ENCODE measurements at places on chromosomes 4 and X. TPM values are rescaled to one million over a fixed set of nuclear protein-coding genes. Genes with fewer than 3 reads are reported as not detected.

The PLP1 gene
- total RNA-seq: 0.20 TPM

The SLC25A53 gene
- 5.7 TPM for total RNA-seq

The RRH gene
- 0.29 TPM for total RNA-seq

The FRMD7 gene
- not detected for total RNA-seq

DNA sequence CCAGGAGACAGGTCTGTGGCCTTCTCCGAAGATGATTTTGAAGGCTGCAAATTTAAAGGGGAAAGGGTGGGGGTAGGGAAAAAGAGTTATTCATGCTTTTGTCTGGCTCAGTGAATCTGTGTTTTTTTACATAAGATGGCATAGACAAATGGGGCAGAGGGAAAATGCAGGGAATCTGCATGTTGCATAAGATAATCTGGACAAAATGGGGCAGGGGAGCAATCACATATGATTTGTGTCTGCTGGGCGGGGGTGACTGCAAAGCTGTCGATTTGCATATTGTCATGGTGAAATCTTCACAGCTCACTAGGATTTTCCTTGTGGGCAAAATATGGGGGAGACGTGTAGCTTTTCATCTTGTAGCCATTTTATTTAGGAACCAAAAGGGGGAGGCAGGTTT is 29.4 kb upstream of the GYG2 start:
- H3K4me1 ChIP-seq: peaks cover 2% of the 10 kb centered on the region
- no peak for DNase-seq
- no peak overlapping the region for H3K4me3 ChIP-seq
- no peaks in the 10 kb centered on the region for H3K27me3 ChIP-seq
- no peak overlapping the region for H3K27ac ChIP-seq

GRCh38 chr4:82293304-82293703 is 80.5 kb downstream of the HNRNPD start:
- H3K36me3 ChIP-seq: no peaks in the 10 kb centered on the region
- H3K27me3 ChIP-seq: no peaks in the 10 kb centered on the region
- no peak overlapping the region for H3K4me3 ChIP-seq
- no peaks in the 10 kb centered on the region for H3K4me1 ChIP-seq

The AREG gene
- not detected for total RNA-seq

GRCh38 chr4:90186229-90186628 is 59.0 kb downstream of the CCSER1 start:
- no peak for DNase-seq
- H3K4me3 ChIP-seq: no peak overlapping the region
- H3K36me3 ChIP-seq: no peaks in the 10 kb centered on the region
- no peaks in the 10 kb centered on the region for H3K27me3 ChIP-seq
- H3K27ac ChIP-seq: no peak overlapping the region

The FOXR2 gene
- total RNA-seq: not detected

DNA sequence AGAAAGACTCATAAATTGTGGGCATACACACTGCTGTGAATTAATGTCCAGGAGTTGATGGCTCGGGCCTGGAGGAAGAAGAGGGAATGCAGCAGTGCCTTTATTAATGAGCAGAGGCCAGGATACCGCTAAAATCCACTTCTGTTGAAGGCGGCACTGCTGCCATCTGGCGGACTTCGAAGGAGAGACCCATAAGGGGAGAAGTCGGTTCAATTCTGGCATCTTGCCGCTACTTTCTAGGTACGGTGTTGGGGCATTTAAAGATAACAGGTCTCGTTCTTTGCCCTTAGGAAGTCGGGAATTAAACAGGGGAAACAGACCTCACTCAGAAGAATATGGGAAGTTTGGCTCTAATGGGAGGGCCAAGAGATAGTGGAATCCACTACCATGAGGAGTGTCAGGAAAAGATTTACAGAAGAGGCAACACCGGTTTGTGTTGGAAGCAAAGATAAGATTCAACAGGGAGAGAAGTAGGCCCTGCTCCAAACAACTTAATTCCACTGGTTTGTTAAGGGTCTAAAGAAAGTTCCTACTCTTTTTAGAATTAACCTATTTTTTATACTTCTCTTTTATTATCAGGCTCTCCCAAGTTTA is 133.6 kb upstream of the GIMD1 start:
- H3K36me3 ChIP-seq: no peaks in the 10 kb centered on the region
- no peaks in the 10 kb centered on the region for H3K27me3 ChIP-seq
- peak; percentile 81 for DNase-seq
- H3K4me3 ChIP-seq: no peak overlapping the region
- no peaks in the 10 kb centered on the region for H3K4me1 ChIP-seq
- H3K27ac ChIP-seq: no peak overlapping the region

GRCh38 chr4:157988641-157989040 is 184.2 kb downstream of the GASK1B start:
- DNase-seq: no peak
- H3K27me3 ChIP-seq: no peaks in the 10 kb centered on the region
- H3K27ac ChIP-seq: no peak overlapping the region
- H3K4me1 ChIP-seq: no peaks in the 10 kb centered on the region

GRCh38 chrX:97787311-97787710 is 903.6 kb downstream of the RPA4 start:
- H3K4me3 ChIP-seq: no peak overlapping the region
- no peaks in the 10 kb centered on the region for H3K4me1 ChIP-seq
- H3K36me3 ChIP-seq: peaks cover 4% of the 10 kb centered on the region
- no peak for DNase-seq
- no peak overlapping the region for H3K27ac ChIP-seq
- H3K27me3 ChIP-seq: no peaks in the 10 kb centered on the region

GRCh38 chr4:162061214-162061613 is 102.6 kb downstream of the FSTL5 start:
- peaks cover 22% of the 10 kb centered on the region for H3K4me1 ChIP-seq
- H3K4me3 ChIP-seq: no peak overlapping the region
- H3K27me3 ChIP-seq: peaks cover 2% of the 10 kb centered on the region
- H3K27ac ChIP-seq: peak overlapping the region; percentile 83
